Activated CD4-positive, alpha-beta T cell treated with anti-CD3 and anti-CD28 coated beads, Interleukin-2, Interleukin-6, amounts not matched to agents 100 ng/mL and 50 ng/mL, durations not matched to agents 16 hours and 8 hours (primary cell): ENCODE measurements at places on chromosomes 12 and 14.

- DNase-seq = no peak
Measured at GRCh38 chr12:57342207-57342691, 88.6 kb downstream of the R3HDM2 start.

DNA sequence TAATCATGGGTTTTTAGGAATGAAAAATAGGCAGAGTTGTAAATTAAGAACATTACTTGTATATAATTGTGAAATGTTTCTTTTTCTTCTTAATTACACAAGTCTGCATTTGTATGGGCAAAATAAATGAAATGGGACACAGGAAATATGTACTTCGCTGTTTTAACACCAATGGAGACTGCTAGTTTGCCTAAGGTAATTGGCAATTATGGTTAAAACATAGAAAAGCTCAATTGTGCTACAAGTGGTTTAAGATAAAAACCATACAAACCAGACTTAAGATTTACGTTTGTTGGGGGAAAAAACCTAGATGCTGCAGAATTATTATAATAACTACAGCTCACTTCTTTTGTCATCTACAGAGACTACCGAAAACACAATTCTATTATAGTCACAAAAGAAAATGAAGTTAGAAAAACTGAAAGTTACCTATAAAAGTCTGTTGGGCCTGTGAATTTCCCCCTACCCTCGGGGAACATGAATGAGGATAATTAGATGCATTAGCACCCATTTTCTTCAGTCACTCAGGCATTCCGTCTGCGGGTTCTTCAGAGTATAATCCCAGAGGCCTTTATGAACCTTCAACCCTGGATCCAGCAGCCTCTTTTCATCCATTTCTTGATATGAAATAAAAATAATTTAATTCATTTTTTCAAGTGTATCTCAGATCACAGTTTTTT lies 37.2 kb downstream of the BTBD7 start:
- DNase-seq = no peak

DNA sequence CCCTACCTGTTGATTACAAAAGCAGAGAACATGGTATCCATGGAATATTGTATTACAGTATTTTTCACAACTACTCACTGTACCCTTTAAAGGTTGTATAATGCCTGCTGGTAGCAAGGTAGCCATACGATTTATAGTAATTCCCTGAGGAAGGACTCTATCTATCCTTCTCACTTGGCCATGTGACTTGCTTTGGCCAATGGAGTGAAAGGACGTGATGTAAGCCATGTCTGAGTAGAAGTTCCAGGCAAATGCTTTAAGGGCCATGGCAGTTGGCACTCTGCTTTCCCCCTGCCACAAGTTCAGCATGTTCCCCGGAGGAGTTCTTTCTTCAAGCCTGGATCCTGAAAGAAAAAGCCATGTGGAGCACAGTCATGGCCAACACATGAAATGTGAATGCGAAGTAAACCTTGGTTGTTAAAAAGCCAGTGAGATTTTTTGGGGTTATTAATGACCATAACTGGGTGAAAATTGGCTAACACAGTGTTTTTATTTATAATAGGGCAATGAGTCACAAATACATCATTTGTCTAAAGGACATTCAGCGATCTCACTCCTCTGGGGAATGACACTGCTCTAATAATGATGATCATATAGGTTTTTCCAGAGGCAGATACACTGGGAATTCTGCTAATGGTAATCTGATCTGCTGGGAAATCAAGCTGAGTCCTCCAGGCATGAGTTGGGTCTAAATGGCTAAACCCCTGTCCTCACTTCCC lies 67.4 kb upstream of the SLC38A2 start:
- no peak for DNase-seq

- DNase-seq = peak; percentile 66
Measured at GRCh38 chr14:73787486-73788316, 63.9 kb upstream of the PTGR2 start.

GRCh38 chr12:76277480-76277879 lies 70.7 kb downstream of the BBS10 start:
- no peak for DNase-seq

- no peak for DNase-seq
Measured at GRCh38 chr12:38289396-38289795, 27.2 kb upstream of the ALG10B start.
